ENCODE measurements at places on chromosomes 5 and 9. TPM values are rescaled to one million over a fixed set of nuclear protein-coding genes. Genes with fewer than 3 reads are reported as not detected.

- DNase-seq: no peak
Observed at GRCh38 chr5:150399524-150400211, 13.0 kb downstream of the CD74 start.

PHAX gene
- 26.6 TPM for total RNA-seq

GRCh38 chr5:121053055-121053985 lies 589.2 kb downstream of the PRR16 start:
- DNase-seq: no peak

- DNase-seq: no peak
Observed at GRCh38 chr5:22958462-22959262, 105.5 kb upstream of the CDH12 start.

DNA sequence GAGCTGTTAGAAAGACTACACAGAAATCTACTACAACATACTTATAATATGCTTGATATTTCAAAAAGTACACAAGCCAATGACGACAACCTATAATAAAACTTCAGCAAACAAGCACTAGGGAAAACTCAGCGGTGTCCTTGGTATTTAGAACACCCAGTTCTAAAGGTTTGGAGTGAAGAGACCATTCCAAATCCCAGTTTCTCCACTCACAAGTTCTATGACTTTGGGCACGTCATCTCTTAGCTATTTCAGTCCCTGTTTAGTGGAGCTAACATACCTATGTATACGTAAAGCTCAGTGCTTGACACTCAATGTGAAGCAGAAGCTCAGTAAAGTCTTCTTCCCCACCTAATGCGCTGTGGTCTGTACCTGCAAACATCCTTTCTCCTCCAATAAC lies 52.8 kb downstream of the MLLT3 start:
- no peak for DNase-seq

ELOVL7 gene
- total RNA-seq: 0.51 TPM

DNA sequence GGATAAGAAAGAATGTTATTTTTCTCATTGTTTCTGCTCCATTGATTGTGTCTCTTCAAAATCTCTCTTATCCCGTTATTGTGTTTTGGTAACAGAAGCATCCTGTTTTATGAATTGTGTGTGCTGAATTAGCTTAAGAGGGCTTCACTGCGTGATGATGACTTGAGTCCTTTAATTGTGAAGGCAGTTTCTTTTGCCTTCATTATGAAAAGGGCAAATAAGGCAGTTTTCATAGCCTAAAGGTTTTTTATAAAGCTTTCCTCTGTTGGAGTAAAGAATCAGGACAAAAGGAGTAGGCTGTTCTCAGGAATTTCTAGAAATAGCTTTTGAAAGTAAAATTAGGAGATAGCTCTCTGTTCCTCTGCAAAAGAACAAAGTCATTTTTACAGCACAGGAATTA lies 169.8 kb downstream of the FOCAD start:
- DNase-seq: peak; percentile 12

DNA sequence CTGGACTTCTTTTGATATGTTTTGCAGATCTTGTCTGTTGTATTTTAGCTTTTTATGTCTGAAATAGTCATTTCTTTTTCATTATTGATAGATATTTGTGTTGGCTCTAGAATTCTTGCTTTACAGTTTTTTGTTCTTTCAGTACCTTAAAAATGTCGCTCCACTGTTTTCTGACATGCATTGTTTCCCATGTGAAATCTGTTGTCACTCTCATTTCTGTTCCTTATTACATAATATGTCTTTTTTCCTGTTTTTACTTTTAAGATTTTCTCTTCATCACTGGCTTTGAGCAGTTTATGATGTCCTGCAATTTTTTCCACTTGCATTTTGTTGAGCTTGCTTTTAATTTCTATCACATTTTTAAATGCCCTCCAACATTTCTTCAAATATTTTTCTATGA lies 270.4 kb upstream of the TARS1 start:
- no peak for DNase-seq

DNA sequence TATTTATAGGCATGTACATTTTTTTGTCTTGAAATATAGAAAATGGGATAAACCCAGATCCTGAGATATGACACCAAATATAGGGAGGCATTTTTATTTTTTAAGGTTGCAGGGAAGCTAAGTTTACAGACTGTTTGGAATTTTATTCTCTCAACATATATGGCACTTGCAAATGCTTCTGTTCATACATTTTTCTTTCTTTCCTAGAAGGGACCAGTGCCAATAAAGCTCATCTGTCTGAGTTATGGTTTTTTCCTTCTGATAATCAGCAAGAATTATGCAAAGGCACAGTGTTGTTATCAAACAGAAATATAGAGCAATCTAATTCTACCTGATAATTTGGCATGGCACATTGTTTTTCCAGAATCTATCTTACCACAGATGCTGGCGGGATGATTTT lies 156.9 kb upstream of the GPR151 start:
- DNase-seq: no peak

DNA sequence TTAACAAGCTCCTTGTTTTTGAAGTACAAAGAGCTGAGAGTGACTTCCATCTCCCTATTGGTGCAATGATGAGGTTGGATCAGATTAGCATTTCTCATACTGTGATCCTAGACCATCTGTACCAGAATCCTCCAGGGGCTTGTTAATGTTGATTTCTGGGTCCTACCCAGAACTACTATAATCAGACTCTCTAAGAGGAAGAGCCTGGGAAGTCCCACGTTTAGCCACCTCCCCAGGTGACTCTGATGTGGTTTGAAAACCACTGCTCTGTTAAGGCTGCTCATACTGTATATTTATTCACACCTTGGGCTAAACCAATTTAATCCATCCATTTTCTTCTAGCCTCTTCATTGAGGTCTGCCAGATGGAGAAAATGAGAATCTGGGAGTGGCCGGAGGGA lies 49.6 kb upstream of the SMIM32 start:
- DNase-seq: no peak

GABRA6 gene
- not detected for total RNA-seq

- no peak for DNase-seq
Observed at GRCh38 chr9:89654025-89654662, 49.3 kb downstream of the GADD45G start.

DNA sequence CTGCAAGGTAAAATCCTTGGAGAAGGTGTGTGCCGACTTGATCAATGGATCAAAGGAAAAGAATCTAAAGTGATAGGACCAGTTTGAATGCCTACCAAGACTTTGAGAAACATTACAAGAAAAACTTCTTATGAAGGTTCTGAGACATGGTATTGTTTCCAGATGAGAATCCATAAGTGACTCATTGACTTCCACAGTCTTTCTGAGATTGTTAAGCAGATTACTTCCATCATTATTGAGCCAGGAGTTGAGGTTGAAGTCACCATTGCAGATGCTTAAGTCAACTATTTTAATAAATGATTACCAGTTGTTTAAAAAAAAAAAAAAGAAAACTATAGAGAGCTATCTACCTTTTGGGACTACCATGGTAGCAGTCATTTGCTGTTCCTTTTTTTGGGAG lies 7.0 kb downstream of the LNPEP start:
- DNase-seq: no peak

DNA sequence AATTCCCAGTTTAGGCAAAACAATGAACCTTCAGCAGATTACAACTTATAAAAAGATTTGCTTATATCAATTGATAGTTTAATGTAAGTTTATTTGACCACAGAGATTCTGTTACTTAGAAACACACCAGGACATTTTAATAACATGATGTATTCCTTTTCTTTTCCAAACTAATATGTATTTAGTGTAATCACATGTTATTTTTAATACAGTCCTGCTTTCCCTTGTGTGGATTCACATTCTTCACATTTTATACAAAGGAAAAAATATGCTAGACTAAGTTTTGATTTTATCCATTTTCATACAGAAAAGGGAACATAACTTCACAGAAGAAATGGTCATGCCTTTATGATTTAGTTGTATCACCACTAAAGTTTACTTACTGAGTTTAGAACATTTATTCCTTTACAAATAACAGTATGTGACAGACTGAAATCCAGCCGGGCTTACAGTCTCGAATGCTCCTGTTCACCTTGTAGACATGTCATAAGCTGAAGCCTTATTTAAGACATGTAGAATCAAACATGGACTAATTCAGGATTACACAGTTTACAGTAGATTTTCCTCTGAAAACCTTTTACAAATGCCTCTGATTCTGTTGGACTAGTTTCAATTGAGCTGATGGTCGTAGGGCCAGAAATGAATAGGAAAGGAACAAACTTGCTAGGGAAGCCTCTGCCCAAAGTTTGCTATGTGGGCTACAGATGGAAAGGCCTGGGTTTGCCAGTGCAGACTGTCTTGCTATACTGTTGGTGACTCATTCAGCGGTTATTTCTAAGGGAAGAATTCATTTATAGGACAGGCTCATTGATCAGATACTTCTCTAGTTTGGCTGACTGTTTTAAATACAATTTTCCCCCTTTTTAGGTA lies 6.6 kb upstream of the ASPN start:
- no peak for DNase-seq

- peak; percentile 52 for DNase-seq
Observed at GRCh38 chr5:75049456-75050351, 2.7 kb downstream of the GCNT4 start.

CDO1 gene
- 1.6 TPM for total RNA-seq

ZNF883 gene
- total RNA-seq: 0.38 TPM

TAF1L gene
- total RNA-seq: under 0.01 TPM

DNA sequence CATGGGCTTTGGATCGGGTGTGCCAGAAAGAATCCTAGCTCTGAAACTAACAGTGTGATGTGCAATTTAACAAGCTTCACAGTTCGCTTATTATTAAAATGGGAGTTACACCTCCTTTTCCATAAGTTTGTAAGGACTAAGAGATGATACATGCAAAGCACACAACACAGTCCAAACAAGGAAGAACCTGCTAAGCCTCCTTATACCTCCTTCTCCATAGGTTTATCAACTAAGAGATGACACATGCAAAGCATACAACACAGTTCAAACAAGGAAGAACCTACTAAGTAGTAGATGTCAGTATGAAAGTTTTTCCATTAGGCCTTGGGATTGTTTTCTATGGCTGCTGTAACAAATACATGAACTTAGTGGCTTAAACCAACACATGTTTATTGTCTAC lies 215.9 kb downstream of the DCP2 start:
- DNase-seq: no peak

- no peak for DNase-seq
Observed at GRCh38 chr9:8570776-8571175, 771.2 kb upstream of the DMAC1 start.

DNA sequence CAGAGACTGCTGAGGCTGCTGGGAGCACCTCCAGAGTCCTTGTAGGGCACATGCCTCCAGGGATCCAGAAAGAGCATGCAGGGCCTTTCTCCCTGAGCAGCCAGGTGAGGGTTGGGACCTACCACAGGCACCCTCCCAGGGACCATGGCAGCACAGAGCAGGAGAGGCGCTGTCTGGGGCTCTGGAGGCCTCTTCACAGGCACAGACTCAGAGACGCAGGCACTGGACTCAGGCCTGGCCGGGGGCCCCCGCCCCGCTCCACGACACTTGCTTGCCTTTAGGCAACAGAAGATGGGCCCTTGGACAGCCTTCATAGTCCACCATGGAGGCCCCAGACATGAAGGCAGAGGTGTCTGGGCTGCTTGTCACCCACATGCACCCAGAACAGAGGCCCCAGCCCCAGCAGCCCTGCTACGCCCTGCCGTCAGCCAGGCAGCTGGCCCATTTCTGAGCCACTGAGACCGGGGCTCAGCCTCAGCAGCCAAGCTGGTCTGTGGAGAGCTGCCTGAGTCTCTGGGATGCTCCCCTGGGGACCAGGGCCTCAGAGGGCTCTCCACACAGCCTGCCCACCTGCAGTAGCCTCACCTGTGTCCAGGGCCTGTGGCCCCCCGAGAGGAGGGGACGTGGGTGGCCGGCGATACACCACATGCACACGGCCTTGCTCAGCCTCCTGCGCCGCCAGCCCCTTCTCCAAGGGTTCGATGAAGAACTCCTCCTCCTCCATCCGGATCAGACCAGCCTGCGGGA lies 72.8 kb downstream of the ADAMTS2 start:
- DNase-seq: no peak

DNA sequence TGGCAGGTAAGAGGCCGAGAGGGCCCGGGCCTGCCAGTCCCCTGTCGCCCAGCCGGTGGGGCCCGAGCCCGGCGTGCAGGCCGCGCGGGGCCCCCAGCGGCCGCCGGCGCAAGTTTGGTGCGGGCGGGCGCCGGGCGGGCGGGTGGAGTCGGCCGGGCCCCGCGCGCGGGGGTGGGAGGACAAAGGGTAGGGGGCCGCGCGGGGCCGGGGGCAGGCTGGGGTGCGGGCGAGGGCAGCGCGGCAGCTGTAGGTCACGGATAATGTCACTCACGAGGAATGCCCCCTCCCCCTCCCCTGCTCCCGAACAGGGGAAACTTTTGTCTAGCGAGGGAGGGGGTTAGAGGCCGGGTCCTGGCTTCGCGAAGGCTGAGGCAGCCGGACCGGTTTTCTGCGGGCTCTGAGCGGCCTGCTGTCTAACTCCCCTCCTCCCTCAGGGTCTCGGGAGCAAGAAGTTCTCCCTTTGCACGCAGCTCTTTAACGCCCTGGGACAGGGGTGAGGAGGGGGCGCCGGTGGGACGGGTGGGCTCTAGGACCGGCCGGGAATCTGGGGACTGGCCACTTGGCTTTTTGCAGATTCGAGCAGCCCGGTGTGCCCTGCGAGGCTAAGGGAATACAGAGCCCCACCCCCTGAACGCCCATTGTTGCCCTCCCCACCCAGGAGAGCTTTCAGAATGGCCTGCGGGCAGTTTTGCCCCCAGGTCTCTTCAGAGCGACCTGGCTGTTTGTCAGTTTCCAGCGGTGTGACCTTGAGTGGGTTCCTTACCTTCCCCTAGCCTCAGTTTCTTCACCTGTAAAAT lies 21.3 kb upstream of the NDST1 start:
- DNase-seq: no peak

DNA sequence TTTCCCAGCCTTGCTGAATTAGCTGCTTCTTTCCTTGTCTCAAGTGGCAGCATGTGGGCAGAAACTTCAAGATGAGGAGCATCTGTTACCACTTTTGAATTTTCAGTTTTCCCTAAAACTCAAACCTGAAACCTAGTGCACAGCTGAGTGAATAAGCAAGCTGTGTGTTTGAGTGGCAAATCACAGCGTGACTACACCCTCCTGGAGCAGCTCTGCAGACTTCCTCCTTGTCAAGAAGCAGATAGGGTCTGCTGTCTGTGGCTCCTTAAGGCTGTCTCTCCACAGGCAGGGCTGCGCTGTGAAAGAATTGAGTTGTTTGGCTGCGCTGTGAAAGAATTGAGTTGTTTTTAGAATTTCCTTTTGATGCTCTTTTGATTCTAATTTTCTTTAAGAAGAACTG lies 179.7 kb upstream of the HAPLN1 start:
- no peak for DNase-seq

DNA sequence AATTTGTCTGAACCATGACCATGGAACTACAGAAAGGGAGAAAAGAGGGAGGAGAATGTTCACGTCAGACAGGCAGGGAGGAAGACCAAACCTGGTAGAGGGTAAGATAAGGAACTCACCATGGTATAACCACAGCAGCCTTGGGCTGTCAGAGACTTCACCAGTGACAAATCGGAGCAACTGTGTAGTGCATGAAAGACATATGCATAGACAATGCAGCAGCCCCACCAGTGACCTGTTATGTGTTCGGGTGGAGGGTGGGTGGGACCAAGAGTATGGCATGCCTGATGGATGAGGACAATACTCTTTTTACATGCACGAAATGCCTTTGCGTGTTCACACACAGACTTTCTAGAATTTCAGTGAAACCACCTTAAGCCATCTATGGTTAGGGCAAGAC lies 221.8 kb upstream of the RASEF start:
- DNase-seq: no peak

Data from dermis microvascular lymphatic vessel endothelial cell (primary cell).